NCI-H187 (cell line): ENCODE measurements at places on chromosomes 1 and 21.

GRCh38 chr1:165699577-165699976 is 1.2 kb upstream of the ALDH9A1 start:
- DNase-seq = no peak

- DNase-seq = no peak
Observed at GRCh38 chr1:89757532-89757931, 63.3 kb upstream of the LRRC8D start.

- no peak for DNase-seq
Observed at GRCh38 chr1:147581459-147581858, 40.2 kb downstream of the BCL9 start.

DNA sequence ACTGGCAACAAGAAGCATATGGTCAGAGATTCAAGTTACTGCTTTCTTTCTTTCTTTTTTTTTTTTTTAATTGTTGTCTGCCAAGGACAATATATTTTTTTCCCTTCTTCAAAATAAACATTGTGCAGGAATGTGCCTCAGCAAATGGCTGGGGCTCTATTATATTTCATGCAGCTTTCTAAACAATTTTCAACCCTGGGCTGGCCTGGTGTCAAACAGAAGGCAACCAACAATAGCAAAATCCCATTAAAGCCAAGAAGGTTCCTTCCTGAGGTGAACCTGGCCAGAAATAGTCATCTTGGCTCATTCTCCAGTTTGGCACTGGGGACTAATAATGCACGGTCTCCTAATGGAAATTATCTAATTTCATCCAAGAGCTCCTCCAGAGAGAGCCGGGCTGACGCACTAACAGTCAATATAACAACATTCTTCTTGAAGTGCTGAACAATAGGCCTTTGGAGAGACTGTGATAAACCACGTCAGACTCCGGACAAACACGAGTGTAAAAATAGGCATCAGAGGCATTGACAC is 35.7 kb upstream of the HLX start:
- no peak for DNase-seq

GRCh38 chr21:15355066-15355465 is 290.3 kb upstream of the NRIP1 start:
- DNase-seq = no peak

DNA sequence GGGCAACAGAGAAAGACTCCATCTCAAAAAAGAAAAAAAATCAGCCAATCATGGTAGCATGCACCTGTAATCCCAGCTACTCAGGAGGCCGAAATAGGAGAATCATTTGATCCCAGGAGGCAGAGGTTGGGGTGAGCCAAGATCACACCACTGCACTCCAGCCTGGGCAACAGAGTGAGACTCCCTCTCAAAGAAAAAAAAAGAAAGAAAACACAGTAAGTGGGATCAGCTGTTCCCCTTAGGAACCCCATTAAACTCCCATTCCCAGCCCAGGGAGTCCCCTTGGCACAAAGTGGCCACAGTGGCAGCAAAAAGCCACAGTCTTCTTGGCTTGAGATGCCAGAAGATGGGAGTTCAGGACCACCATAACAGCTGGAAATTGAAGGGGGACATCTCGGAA is 9.1 kb downstream of the TMEM50B start:
- no peak for DNase-seq

- no peak for DNase-seq
Observed at GRCh38 chr1:197850042-197850441, 52.4 kb upstream of the C1orf53 start.

GRCh38 chr1:168972225-168972624 is 134.3 kb upstream of the ATP1B1 start:
- DNase-seq = no peak

GRCh38 chr1:232529747-232530146 is 100.2 kb downstream of the SIPA1L2 start:
- DNase-seq = no peak

DNA sequence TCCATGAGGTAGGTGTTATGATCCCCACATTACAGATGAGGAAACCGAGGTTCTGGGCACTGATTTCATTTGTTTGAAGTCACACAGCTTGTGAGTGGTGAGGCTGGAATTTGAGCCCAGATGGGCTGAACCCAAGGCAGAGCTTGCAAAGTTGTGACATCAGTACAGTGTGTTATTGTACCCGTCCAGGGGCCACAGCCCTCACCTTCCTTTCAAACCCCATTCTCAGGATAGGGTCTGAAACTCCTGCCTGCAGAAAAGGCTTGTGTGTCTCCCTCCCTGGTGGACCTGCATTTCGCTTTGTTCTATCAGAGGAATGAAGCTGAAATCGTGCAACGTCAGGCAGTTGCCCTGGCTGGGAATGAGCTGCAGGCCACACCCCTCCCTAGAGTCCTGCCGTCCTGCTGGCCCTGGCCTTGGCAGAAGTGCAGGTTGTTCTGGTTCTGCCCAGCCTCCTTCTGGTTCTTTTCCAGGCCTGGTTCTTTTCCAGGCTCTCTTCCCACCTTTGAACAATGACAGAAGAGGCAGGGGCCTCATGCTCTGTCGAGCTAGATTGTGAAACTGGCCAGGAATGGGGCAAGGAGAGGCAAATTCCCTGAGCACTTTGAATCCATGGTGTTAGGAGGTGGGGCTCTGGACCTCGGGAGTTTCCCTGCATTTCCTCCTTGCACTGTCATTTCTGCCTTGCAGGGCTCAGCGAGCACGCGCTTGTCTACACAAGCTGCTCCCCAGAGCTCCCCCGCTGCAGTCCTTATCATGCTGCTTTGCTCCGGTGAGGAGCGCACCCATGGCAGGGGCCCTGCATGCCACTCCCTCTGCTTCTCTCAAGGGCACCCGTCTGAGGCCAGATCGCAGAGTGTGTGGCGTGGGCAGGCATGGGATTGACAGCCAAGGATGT is 8.2 kb upstream of the MYOM3 start:
- no peak for DNase-seq

DNA sequence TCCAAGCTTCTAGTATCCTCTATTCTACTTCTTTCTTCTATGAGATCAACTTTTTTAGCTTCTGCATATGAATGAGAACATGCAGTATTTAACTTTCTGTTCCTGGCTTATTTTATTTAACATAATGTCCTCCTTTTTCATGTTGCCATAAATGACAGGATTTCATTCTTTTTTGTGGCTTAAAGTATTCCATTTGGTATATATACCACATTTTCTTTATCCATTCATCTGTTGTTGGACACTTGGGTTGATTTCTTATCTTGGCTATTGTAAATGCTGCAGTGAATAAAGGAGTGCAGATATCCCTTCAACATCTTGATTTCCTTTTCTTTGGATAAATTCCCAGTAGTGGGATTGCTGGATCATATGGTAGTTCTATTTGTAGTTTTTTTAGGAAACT is 209.6 kb downstream of the GPR52 start:
- DNase-seq = no peak

DNA sequence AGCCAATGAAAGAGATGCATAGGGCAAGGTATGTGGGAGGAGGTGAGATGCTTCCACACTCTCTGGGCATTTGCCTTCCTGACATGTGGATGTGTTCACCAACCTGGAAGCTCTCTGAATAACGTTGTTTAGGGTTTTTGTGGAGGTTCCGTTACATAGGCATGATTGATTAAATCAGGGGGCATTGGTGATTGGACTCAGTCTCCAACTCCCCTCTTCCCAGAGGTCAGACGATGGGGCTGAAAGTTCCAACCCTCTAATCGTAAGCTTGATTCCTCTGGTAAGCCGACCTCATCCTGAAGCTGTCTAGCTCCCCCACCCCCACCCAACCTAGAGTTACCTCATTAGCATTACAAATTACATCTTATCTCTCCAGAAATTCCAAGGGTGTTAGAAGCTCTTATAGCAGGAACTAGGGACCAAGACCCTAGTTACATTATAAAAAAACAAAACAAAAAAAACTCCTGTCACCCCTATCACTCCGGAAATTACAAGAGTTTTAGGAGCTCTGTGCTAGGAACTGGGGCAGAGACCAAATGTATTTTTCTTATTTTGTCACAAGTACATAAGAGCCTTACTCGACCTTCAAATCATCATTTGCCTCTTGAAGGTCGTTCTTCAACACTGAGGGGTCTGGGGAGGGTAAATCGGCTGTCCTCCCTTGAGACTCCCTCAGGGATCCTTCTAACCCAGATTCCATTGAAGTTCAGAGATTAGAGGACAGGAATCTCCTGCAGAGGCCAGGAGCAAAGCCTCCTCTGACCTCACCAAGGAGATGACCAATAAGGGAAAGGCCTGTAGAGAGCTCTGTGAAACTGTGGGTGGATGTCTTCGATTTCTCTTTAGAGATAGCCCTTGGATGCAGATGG is 58.2 kb downstream of the DNTTIP2 start:
- DNase-seq = no peak

DNA sequence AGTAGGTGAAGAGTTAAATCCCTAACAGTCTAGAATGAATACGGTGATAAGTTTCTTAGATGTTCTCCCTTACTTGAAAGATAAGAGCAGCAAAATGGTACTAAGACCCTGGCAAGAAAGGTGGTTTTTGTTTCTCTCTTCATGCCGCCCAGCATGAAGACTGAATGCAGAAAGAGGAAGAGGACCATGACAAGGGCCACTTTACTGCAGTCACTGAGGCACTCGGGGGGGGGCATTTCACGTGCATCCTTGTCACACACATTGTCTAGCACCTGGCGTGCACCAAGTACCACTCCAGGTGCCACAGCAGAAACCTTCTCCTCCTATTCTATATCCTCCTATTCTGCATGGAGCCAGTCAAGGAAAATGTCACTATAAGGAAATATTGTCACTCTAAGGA is 222.0 kb downstream of the TOMM20 start:
- DNase-seq = no peak

GRCh38 chr1:16198444-16199156 is 13.9 kb downstream of the ARHGEF19 start:
- DNase-seq = no peak

DNA sequence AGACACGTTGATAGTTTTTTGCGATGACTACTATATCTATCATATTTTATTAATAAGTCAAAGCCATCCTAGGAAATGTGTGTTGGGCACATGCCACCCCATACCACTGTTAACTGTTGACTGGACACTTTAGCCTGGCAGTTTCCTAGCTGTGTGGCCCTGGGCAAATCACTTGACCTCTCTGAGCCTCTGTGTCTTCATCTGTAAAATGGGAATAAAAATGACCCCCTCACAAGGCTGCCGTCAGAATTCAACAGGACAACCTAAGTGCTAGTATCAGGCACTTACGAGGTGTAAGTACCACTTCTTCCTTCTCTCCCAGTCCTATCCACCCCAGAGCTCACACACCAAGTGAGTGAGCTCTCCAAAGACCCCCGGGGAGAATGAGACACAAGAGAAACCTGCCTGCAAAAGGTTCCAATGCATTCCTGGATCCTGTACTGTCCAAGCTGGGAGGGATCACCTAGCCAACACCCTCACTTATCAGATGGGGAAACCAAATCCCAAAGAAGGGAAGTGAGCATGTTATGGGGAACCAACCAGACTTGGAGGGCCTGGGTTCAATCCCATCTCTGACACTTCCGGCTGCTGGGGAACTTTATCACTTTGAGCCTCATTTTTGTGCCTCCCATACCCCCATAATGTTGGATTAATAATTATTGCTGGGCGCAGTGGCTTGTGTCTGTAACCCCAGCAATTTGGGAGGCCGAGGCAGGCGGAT is 24.9 kb downstream of the HSPG2 start:
- DNase-seq = no peak

DNA sequence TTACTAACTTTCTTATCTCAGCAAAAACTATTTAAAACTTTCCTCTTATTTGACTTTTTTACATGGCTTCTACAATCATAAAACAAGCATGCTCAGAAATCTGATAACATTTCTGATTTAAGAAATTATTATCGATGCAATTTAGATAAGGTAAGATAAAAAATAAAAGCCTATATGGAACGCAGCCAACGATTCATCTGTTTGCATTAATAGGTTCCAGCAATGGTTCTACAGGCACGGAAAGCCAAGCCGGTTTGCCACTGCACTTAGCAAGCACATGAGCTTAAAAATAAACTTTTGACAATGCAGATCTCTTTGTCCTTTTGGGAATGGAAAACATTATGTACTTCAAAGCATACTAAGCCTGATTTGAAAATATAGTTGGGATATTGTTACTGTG is 77.5 kb upstream of the KCNK2 start:
- no peak for DNase-seq

- no peak for DNase-seq
Observed at GRCh38 chr1:180982422-180982821, 40.2 kb downstream of the STX6 start.

DNA sequence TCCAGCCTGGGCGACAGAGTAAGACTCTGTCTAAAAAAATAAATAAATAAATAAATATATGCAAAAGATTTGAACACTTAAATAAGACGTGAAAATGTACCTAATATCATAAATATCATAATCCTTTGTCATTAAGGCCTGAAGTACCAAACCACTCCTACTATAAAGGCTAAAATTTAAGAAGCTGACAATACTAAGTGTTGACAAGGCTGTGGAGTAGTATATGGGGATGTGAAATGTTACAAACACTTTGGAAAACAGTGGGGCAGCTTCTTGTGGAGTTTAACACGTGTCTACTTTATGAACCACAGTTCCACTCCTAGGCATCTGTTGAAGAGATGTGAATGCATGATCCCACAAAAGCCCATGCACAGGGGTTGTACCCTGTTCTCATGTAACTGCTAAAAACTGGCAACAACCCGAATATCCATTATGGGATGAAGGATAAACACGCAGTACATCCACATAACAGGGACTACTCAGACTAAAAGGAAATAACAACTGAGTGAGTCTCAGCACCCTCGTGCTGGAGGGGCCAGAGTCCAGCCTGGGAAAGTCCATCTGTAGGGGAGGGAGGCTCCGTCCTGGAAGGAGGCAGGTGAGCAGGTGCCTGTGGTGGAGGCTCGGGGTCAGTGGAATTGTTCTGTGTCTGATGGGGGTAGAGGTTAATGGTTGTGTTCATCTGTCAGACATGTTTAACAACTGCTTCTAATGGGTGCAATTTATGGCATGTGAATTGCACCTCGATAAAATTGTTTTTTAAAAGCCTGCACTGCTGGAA is 6.7 kb upstream of the SLC19A1 start:
- DNase-seq = no peak

DNA sequence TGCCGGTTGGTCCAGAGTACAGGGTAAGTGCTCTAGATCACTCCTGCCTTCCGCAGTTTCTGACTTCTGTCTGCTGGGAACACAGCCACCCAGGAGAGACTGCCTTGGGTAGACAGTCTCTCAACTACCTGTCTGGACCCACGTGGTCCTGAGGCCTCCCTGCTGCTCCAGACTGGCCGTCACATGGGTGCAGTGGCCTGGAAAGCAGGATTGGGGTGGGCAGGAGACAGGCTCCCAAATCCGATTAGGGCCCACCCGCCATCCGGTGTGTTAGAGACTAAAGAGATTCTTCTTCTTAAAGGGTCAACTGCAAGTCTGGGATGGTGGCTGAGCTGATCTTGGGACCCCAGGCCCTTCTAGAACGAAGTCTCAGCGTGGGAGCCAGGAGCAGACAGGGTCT is 105.5 kb downstream of the EBNA1BP2 start:
- no peak for DNase-seq

- no peak for DNase-seq
Observed at GRCh38 chr1:85134583-85135391, 66.0 kb downstream of the SYDE2 start.

GRCh38 chr1:10195570-10195969 is 14.8 kb upstream of the KIF1B start:
- DNase-seq = no peak
